ENCODE measurements at places on chromosomes 4 and X. TPM values are rescaled to one million over a fixed set of nuclear protein-coding genes. Genes with fewer than 3 reads are reported as not detected.

DNA sequence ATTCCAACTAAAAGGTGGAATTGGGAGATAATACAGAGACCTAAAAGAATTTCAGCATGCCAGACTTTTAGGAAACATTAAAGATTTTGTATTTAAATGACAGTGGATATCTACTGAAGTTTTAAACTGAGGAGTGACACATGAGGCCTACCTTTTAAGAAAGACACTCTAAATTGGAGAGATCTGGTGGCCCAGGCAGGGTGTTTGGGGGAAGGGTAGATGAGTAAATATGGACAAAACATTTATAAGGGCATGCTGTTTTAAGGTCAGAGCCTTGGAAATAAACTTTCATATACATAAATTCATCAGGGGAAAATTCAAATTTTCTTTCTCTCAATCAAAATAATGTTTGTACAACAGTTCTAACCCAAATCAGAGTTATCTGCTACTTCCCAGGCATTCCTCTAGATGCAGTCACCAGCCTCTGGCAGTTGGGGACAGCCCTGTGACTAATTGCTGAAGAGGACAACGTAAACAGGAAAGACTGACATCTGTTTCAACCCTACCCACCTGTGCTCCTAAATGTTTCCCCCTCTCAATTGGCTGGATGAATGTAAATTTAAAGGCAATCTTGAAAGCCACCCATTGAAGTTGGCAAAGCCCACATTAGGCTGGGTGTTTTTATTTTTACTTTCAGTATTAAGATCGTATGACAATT lies 1646.9 kb upstream of the ADGRL3 start:
- no peaks in the 10 kb centered on the region for H3K4me1 ChIP-seq
- no peak overlapping the region for H3K27ac ChIP-seq
- H3K4me3 ChIP-seq = no peak overlapping the region
- peak; percentile 3 for DNase-seq
- H3K27me3 ChIP-seq = no peaks in the 10 kb centered on the region

- H3K27ac ChIP-seq = no peak overlapping the region
- H3K4me1 ChIP-seq = no peaks in the 10 kb centered on the region
- H3K4me3 ChIP-seq = no peak overlapping the region
- no peaks in the 10 kb centered on the region for H3K27me3 ChIP-seq
- no peak for DNase-seq
Measured at GRCh38 chr4:11407551-11407950, 21.1 kb downstream of the HS3ST1 start.

DNA sequence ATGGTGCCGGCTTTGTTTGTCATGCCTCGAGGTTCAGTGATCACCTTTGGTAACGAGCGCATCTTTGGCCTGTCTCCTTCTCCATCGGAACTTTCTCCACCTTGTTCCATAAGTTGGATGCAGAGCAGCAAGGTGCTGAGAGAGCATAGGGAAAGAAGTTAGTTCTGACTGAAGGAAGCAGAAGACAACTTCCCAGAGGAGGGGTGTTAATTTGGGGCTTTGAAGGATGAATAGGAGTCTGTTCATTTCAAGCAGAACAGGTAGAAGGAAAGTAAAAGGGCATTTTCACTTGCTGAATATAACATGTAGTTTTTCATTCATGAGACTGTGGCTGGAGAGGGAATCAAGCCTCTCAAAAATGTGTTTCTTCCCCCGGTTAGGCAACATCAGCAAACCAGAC lies 232.0 kb upstream of the PSAPL1 start:
- H3K4me3 ChIP-seq = no peak overlapping the region
- DNase-seq = no peak
- H3K27ac ChIP-seq = no peak overlapping the region
- no peaks in the 10 kb centered on the region for H3K36me3 ChIP-seq
- no peaks in the 10 kb centered on the region for H3K4me1 ChIP-seq

The SOWAHB gene
- polyA plus RNA-seq = 2.0 TPM

- no peak for DNase-seq
- H3K27ac ChIP-seq = no peak overlapping the region
- H3K27me3 ChIP-seq = no peaks in the 10 kb centered on the region
- no peak overlapping the region for H3K4me3 ChIP-seq
- no peaks in the 10 kb centered on the region for H3K36me3 ChIP-seq
- H3K4me1 ChIP-seq = no peaks in the 10 kb centered on the region
Measured at GRCh38 chrX:107452581-107452980, 3.1 kb downstream of the FRMPD3 start.

DNA sequence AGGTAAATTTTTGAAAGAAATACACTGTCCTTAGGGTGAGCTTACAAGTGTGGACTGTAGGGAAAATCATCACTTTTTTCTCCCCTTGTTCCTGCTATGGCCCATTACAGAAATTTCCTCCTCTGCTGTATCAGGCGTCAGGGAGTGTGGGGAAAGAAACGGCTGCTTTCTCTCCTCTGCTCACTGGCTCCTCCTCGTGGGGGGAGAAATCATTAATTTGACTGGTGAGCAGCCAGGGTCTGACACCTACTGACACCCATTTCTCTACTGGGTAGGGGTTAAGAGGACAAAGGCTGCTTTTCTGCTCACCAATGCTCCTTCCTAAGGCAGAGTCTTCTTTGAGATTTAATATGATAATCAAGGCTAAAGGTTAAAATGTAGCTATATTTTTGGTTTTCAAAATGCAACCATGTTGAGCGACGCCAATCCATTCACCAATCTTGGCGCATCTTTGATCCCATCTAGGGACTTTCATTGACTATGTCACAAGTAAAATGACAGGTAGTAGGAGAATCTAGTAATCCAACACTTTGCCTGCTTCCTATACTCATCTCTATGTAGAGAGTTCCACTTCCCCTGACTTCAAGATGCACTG lies 25.1 kb downstream of the SETD7 start:
- no peak overlapping the region for H3K27ac ChIP-seq
- no peak overlapping the region for H3K4me3 ChIP-seq
- H3K4me1 ChIP-seq = peaks cover 29% of the 10 kb centered on the region
- H3K36me3 ChIP-seq = peaks cover 51% of the 10 kb centered on the region

DNA sequence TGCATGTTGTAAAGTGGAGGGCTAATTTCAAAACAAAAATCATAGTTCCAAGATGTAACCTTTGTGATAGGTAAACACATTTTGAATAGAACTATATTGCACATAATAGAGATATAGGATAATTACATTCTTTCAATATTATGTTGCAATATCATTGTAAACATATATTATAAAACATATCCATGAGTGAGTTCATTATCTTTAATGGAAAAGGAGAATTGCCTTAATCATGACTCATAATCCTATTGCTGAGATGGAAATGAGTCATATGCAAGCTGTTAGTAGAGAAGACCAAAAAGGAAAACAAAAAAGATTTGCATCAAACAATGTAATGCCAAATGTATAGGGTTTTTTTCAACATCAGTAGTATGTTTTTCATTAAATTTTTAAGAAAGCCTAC lies 73.7 kb upstream of the WDR44 start:
- DNase-seq = no peak
- no peaks in the 10 kb centered on the region for H3K4me1 ChIP-seq
- H3K36me3 ChIP-seq = no peaks in the 10 kb centered on the region
- no peak overlapping the region for H3K27ac ChIP-seq

- peak within 1 kb of the TSS; percentile 88 for H3K4me3 ChIP-seq
- H3K4me1 ChIP-seq = peaks cover 42% of the 10 kb centered on the region
- H3K27me3 ChIP-seq = no peaks in the 10 kb centered on the region
- H3K27ac ChIP-seq = peak within 1 kb of the TSS; percentile 99
Measured at GRCh38 chrX:153972368-153973126, at the start of gene TMEM187. Gene TMEM187 (plus strand): TSS chrX:153972754. CDS start chrX:153982063, 9,309 bp downstream.

The AR gene
- polyA plus RNA-seq = 0.76 TPM

DNA sequence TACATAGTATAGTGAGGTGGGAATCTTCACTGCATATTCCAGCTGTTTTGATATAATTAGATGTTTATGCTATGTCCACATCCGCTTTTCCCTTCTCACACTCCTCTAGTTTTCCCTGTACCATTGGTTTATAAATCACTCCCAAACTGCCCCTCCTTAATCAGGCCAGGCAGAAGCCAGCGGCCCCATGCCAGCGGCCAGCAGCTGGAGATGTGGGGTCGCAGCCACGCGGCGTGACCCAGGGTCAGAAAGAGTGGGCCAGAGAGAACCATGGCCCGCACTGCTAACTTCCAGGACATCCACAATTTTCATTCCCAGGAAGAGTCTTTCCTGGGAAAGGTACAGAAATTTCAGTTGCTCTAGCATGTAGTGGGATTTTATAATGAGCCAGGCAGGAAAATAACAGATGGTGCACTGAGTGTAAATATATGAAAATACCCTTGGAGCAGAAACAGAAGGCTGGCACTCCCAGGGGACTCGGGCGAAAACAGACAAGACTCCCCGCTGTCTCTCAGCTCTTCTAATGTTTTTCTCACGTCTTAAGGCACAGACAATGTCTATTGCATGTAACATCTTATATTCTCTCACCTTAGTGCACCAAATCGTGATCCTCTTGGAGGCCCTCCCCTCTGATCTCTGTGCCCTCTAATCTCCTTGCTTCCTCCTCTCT lies 145.9 kb upstream of the ZFP42 start:
- no peaks in the 10 kb centered on the region for H3K36me3 ChIP-seq
- no peaks in the 10 kb centered on the region for H3K4me1 ChIP-seq
- no peaks in the 10 kb centered on the region for H3K27me3 ChIP-seq
- DNase-seq = no peak
- H3K4me3 ChIP-seq = no peak overlapping the region
- no peak overlapping the region for H3K27ac ChIP-seq

DNA sequence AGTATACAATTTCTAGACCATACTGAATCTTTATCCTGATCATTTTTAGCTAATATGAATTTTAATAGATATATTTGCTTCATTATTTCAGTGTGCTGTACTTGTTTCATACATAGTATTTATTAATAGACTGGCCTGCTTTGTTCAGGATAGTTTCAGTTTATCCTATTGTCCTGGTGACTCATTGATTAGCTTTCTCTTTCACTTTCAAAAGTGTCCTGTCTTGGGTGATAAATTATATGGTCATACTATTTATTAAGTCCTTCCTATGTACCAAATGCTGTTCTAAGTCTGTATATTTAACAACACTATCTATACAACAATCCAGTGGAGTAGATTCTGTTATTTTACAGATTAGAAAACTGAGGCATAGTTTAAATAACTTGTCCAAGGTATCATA lies 153.8 kb upstream of the RAPGEF2 start:
- peak; percentile 20 for DNase-seq
- H3K4me1 ChIP-seq = no peaks in the 10 kb centered on the region
- H3K4me3 ChIP-seq = no peak overlapping the region
- no peak overlapping the region for H3K27ac ChIP-seq

DNA sequence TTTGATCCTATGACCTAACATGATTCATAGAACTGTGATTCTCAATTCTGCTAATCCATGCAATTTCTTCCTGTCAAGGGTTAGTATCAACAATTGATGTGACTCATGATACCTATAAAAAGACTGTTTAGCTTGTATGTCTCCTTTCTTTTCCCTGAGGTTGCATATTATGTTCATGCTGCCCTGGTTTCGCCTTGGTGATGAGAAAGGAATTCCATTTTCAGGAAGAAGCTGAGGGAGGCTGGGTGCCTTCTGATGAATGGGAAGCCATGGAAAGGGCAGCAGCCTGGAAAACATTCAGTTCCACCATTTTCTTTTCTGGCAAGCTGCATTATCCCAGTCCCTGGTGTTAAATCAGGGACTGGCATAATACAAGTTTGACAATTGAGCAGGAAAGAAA lies 976.5 kb downstream of the RPA4 start:
- no peak overlapping the region for H3K27ac ChIP-seq
- DNase-seq = no peak
- H3K4me1 ChIP-seq = no peaks in the 10 kb centered on the region
- no peak overlapping the region for H3K4me3 ChIP-seq
- no peaks in the 10 kb centered on the region for H3K27me3 ChIP-seq

DNA sequence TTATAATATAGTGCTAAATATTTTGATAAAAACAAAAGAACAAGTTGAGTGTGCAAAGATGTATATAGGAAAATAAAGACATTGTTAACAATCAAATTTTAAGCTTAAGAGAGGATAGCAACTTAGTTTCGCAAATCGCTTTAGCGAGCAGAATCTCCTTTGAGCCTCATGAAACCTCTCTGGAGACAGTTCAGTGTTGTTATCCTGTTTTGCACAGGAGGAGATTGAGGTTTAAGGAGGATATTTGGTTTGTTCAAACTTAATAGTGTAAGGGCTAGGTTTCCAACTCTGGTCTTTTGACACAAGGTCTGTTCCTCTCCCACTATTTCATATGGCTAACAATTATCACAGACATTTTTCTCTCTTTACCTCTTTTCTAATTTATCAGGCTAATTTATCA lies 1848.5 kb upstream of the TENM3 start:
- H3K4me1 ChIP-seq = no peaks in the 10 kb centered on the region
- H3K4me3 ChIP-seq = no peak overlapping the region
- H3K27me3 ChIP-seq = no peaks in the 10 kb centered on the region
- no peak overlapping the region for H3K27ac ChIP-seq
- no peaks in the 10 kb centered on the region for H3K36me3 ChIP-seq
- DNase-seq = no peak

- peak within 1 kb of the TSS; percentile 49 for H3K4me3 ChIP-seq
- peaks cover 22% of the 10 kb centered on the region for H3K27me3 ChIP-seq
- H3K27ac ChIP-seq = peak within 1 kb of the TSS; percentile 85
Measured at GRCh38 chr4:8269535-8270417, at the start of gene HTRA3. Gene HTRA3 (plus strand): TSS chr4:8269754. CDS start chr4:8269969, 215 bp downstream.

GRCh38 chr4:183635741-183636140 lies 23.2 kb downstream of the RWDD4 start:
- H3K36me3 ChIP-seq = no peaks in the 10 kb centered on the region
- no peaks in the 10 kb centered on the region for H3K27me3 ChIP-seq
- no peaks in the 10 kb centered on the region for H3K4me1 ChIP-seq
- no peak overlapping the region for H3K4me3 ChIP-seq
- no peak for DNase-seq
- no peak overlapping the region for H3K27ac ChIP-seq

The MTHFD2L gene
- polyA plus RNA-seq = 8.3 TPM

DNA sequence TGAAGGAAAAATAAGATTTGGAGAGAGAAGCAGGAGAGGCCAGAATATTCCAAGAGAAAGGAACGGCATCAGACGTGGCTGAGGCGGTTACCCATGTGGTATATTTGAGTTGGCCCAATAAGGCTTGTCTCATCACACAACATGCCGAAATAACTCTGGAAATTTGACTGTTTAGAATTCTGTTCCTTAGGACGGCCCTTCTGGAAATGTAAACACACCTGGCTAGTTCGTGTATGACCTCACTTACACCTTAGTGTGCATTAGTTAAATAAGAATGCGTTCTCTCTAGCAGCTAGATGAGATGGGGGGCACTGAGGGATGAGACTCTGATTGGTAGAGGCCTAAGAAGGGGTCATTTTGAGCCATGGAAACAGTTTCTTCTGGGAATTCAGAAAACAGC lies 33.2 kb upstream of the PLAC1 start:
- H3K27me3 ChIP-seq = no peaks in the 10 kb centered on the region
- no peak overlapping the region for H3K27ac ChIP-seq
- no peaks in the 10 kb centered on the region for H3K36me3 ChIP-seq
- H3K4me3 ChIP-seq = no peak overlapping the region
- no peak for DNase-seq
- no peaks in the 10 kb centered on the region for H3K4me1 ChIP-seq

All from stomach (tissue), 19 donors.